ENCODE measurements at places on chromosomes 16 and 17.

GRCh38 chr16:82382521-82382920 is 212.5 kb upstream of the MPHOSPH6 start:
- DNase-seq = no peak

- DNase-seq = no peak
Observed at GRCh38 chr17:12624211-12624610, 41.5 kb upstream of the MYOCD start.

DNA sequence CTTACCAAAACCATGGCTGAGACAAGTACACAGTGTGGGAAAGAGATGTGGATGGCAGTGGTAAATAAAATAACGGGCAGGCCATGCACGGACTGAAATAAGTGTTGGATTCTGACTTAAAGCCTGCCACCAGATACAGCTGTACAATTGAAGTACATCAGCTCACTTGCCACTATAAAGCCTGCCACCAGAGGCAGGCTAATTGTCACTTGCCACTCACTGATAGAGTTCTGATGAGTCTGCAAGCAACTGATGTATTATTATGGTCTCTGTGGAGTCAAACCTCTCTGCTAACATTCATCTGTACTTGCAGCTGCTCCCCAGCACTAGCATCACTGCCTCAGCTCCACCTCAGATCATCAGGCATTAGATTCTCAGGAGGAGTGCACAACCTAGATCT is 93.0 kb downstream of the CYTH1 start:
- no peak for DNase-seq

- DNase-seq = no peak
Observed at GRCh38 chr17:78279360-78279990, 48.0 kb downstream of the TMEM235 start.

- DNase-seq = peak; percentile 91
Observed at GRCh38 chr16:30844671-30845449, 49.0 kb downstream of the BCL7C start.

DNA sequence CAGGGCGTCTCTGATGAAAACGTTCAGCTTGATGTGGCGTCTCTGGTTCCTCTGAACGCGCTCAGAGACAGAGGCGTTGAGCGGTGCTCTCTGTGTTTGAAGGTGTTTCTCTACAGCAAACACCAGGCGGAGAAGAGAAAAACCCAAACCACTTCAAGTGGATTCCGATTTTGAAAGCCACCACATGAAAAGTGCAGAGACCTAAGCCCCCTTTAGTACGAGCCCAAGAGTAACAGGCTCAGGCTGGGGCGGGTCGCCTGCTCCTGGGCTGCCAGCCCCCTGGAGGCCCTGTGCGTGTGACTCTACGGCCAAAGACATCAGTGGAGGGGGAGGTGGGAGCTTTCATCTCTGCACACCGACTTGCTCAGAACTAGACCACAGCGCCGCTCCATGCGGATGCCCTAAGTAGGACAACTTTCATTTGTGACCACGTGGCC is 328.4 kb downstream of the MAF start:
- DNase-seq = no peak

GRCh38 chr17:80805032-80805751 is 186.4 kb upstream of the CHMP6 start:
- DNase-seq = no peak

GRCh38 chr17:2878751-2879254 is 82.6 kb downstream of the RAP1GAP2 start:
- DNase-seq = no peak

DNA sequence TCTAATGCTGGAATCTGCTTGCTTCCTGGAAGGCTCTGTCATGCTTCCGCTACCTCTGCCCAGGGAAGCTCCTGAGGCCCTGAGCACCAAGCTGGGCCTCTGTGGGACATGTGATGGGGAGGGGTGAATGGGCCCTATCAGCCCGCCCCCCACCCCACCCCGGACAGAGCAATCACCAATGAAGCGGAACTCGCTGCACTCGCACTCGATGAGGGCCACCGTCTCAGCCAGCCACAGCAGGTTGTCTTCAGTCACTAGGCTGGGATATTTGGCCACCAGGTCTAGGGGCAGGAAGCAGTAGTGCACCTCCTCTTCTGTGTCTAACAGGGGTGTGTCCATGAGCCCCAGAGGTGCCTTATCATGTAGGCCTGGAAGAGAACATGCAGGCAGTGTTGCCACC is 23.6 kb downstream of the KCTD19 start:
- DNase-seq = no peak

DNA sequence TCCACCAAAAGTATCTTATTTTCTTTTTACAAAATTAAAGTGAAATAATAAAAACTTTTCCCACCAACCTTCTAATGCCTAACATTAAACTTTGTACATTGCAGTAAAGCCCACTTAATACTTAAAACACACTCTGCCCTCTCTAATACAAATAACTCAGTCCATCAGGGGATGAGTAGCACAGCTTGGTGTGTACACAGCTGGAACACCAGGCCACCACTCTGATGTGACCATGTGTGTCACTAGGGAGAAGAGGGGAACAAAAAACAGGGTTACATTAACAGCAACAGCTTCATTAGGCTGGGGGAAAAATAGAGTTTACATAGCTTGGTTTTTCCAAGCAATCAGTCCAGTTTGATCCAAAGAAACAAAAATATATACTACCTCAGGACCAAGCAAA is 295.0 kb downstream of the CEP112 start:
- no peak for DNase-seq

- no peak for DNase-seq
Observed at GRCh38 chr16:87207965-87208364, 109.2 kb downstream of the C16orf95 start.

- no peak for DNase-seq
Observed at GRCh38 chr16:72566174-72566573, 394.2 kb upstream of the PMFBP1 start.

DNA sequence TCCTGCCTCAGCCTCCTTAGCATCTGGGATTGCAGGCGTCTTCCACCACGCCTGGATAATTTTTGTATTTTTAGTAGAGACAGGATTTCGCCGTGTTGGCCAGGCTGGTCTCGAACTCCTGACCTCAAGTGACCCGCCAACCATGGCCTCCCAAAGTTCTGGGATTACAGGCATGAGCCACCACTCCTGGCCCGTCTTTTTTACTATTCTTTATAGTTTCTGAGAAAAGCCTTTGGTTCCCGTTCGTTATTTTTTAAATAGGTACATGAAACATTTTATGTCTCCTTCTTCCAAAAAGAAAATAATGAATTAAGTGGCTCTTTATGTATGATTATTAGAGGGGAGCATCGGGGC is 570 bp upstream of the BCO1 start:
- DNase-seq = no peak

DNA sequence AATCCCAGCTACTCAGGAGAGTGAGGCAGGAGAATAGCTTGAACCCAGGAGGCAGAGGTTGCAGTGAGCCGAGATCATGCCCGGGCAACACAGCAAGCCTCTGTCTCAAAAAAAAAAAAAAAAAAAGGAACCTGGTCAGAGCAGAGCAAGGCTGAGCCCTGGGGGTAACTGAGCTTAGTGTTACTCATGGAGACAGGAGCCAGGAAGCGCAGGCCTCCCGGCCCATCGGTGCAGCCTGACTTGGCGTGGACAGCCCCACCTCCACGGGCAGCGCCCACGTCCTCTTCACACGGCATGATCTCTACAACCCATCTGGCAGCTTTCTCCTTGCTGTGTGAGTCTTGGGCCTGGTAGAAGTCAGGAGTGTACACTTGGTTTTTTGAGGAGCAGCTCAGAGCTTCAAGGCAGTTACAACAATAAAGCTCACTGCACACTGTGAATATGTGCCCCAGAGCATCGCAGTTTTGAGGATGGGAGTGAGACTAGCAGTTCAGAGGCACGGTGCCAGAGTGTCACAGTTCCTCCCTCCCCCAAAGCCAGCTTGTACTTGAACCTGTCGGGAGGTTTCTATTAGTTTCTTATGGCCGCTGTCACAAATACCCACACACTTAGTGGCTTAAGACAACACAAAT is 129.9 kb downstream of the RAP1GAP2 start:
- DNase-seq = no peak

DNA sequence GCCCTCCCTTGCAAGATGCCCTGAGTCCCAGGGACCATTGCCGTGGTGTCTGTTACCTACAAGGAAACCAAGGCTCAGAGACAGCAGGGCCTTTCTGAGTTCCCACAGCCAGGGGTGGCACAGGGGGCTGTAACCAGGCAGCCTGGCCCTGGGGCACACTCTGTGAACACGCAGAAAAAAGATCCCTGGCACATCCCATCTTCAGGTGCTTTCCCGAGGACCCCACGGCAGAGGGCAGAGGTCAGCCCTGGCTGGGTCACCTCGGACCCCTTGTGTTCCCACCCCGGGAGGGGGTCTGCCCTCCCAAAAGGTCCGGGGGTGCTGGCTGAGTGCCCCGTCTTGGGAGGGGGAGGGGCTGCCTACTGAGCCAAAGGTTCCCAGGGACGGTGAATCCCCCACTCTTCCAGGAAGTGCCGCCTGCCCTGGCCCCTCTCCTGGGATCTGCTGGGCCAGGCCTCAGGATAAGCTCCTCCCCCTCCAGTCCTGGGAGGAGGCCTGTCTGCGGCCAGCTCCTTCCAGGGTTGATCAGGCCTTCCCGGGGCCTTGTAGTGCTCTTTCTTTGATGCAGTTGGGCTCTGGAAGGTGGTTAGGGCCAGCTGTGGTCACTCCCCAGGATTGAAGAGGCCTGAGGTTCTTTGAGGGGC is 8.1 kb downstream of the GLIS2 start:
- peak; percentile 35 for DNase-seq

GRCh38 chr17:33596899-33597298 is 303.8 kb upstream of the ASIC2 start:
- no peak for DNase-seq

DNA sequence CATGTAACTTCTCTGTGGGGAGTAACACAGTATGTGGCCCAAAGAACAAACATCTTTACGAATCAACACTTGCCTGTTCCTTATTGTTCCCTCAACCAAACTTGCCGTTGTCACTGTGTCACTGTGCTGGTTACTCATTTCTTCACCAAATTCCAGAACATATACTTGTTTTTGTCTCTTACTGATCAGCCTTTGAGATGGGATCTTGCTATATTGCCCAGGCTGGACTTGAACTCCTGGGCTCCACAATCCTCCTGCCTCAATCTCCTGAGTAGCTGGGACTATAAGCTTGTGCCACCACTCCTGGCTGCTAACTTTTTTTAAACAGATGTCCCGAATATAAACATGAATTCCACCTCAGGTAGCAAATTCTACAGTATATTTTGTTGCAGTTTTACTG is 115.1 kb downstream of the PARN start:
- no peak for DNase-seq

- no peak for DNase-seq
Observed at GRCh38 chr17:10126616-10127501, 71.5 kb downstream of the GAS7 start.

DNA sequence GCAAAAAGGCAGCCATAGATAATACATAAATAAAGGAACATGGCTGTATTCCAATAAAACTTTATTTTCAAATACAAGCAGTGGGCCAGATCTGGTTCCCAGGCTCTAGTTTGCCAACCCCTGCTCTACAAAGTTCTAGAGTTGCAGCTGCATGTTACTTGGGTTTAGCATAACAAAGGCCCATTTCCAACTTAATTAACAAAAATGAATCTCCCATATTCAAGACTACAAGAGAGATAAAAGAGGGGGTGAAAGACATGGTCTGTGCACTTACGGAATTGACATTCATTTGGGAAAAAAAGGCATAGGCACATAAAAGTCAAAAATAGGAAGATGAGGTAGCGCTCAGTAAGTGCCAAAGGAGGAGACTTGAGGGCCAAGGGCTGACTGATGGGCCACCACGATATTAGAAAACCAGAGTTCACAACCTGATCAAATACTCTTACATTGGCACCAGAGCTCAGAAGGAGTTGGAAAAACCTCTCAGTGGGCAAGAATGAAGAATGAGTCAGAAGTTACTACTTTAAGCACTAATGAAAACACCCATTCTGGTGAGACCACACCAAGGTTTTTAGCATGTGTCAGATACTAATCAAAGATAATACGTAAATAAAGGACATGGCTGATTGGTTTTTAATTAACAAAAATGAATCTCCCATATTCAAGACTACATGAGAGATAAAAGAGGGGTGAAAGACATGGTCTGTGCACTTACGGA is 164.0 kb downstream of the VPS53 start:
- peak; percentile 33 for DNase-seq

GRCh38 chr17:170130-170670 is 11.2 kb downstream of the DOC2B start:
- no peak for DNase-seq

- no peak for DNase-seq
Observed at GRCh38 chr16:66289051-66289680, 77.3 kb upstream of the CDH5 start.

Data from ACHN (cell line).